Tibial nerve (tissue), 4 donors: ENCODE measurements at places on chromosomes 12 and 14. TPM values are rescaled to one million over a fixed set of nuclear protein-coding genes. Genes with fewer than 3 reads are reported as not detected.

Gene KCNH5
- total RNA-seq = not detected

Gene KRT79
- total RNA-seq = not detected

Gene RNASE3
- not detected for total RNA-seq

DNA sequence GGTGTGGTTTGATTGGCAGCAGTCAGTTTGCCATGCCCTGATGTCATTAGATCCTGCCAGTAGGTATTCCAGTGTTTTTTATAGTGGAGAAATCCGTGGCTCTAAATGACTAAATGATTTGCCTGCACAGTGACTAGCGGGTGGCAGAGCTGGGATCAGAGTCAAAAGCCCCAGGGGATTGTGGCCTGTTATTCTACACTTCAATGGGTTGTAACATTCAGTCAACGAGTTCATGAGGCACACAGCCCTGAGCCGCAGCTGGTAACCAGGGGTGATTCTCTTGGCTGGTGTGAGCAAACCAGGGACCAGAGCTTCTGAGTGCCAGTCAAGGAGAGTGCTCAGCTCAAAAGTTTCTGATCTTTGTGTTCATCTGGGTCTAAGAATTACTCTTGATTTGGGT, 1.8 kb downstream of the MYH6 start:
- no peaks in the 10 kb centered on the region for H3K4me1 ChIP-seq
- no peaks in the 10 kb centered on the region for H3K27me3 ChIP-seq
- no peaks in the 10 kb centered on the region for H3K36me3 ChIP-seq
- H3K4me3 ChIP-seq = no peak overlapping the region
- no peak for DNase-seq

DNA sequence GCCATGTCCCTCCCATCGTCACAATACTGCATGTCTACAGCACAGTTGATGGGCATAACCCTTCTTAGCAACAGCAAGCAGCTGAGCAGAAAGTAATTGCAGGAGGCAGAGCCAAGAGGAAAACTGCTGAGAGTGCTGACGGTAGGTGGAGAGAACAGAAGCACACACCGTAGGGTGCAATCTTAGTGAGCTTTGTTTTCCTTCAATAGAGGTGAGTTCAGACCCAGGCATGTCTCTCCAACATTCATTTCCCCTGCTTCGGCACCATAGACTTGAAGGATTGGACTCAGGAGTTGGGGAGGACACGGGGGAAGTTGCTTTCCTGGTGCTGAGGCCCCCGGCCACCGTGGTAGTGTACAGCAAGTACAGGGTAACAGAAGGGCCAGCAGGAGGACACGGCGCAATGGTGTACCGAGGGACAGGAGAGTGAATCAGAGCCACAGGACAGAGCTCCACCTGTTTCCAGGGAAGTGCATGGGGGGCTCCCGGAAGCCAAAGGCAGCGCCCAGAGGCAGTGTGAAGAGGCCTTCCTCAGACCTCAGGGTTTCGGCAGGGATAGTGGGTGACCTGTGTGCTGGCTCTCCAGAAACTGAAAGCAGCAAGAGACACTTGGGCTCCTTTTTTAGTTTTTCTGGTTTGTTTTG, 36.3 kb upstream of the SINHCAF start:
- H3K4me3 ChIP-seq = no peak overlapping the region
- no peaks in the 10 kb centered on the region for H3K27me3 ChIP-seq
- H3K27ac ChIP-seq = no peak overlapping the region
- no peaks in the 10 kb centered on the region for H3K4me1 ChIP-seq
- no peaks in the 10 kb centered on the region for H3K36me3 ChIP-seq

- no peak overlapping the region for H3K27ac ChIP-seq
- peaks cover 7% of the 10 kb centered on the region for H3K4me1 ChIP-seq
- H3K27me3 ChIP-seq = no peaks in the 10 kb centered on the region
- no peak overlapping the region for H3K4me3 ChIP-seq
Measured at GRCh38 chr14:54483846-54484245, 4.9 kb downstream of the GMFB start.
